SW480 (cell line): ENCODE measurements at places on chromosomes 13 and 19.

GRCh38 chr19:49145573-49146407 is 9.4 kb downstream of the HRC start:
- DNase-seq: peak; percentile 67

DNA sequence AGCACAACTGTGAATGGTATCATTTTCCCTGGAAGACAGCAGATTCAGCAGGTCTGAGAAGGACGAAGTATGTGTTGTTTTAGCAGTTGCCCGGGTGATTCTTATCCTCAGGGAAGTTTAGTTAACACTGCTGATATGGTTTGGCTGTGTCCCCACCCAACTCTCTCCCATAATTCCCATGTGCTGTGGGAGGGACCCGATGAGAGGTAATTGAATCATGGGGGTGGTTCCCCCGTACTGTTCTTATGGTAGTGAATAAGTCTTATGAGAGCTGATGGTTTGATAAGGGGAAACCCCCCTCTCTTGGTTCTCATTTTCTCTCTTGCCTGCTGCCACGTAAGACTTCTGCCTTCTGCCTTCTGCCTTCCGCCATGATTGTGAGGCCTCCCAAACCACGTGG is 81.0 kb upstream of the UBAC2 start:
- DNase-seq: no peak

- no peak for DNase-seq
These were observed 1175.8 kb upstream of the MIR17HG start for GRCh38 chr13:90171649-90172048.

- no peak for DNase-seq
These were observed 146.3 kb upstream of the ZNF536 start for GRCh38 chr19:30225676-30226463.

DNA sequence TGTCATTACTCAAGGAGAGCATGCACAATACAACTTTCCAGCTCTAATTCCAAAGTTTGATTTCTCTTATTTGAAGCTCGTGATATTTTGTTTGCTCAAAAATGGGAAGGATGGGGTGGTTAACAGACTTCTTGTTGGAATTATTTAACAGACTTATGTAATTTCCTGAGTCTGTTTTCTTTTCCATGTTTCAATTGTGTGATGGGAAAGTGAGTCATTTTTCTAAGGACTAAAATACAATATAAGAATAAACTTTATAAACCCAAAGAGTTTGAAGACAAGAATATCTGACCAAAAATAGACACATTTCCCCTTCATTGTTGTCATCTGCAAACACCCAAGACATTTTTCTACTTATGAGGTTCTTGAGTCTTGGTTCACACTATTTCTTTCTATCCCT is 211.8 kb upstream of the SLITRK5 start:
- DNase-seq: no peak

- DNase-seq: no peak
These were observed 51.3 kb upstream of the NFIC start for GRCh38 chr19:3314962-3315675.

DNA sequence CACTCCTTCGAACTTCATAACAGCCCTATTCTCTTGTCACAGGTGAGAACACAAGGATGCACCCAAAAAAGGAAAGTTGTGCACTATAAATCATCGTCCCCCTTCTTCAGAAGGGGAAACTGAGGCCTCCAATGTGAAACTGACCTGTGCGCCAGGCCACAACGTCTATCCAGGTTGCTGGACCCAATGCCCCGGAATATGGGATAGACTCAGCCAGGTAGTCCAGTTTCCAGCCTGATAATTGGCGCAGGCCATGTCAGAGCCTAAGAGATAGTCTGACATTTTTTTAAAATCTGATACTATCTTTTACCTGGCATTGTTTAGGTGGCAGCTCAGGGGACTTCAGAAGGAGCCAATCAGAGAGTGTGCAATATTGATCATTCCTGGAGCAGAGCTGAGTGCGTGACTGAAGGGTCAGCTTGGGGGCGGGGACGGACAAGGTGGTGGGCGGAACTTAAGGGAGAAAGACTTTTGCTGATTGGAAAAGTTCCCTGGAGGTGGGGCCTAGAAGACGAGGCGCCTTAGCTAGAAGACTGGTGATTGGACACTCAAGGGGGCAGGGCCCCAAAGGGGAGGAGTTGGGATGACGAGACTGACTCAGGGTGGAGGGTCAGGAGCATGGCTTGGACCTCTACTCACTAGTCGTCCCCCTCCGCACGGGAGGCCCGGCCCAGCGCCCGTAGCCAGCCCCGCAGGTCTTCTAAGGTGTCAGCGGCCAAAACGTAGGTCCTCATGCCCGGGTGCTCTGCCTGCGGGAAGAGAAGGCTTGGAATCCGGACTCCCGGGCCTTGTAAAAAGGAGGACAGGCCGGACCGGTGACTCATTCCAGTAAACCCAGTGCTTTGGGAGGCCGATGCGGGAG is 8.5 kb downstream of the PLEKHA4 start:
- DNase-seq: no peak

DNA sequence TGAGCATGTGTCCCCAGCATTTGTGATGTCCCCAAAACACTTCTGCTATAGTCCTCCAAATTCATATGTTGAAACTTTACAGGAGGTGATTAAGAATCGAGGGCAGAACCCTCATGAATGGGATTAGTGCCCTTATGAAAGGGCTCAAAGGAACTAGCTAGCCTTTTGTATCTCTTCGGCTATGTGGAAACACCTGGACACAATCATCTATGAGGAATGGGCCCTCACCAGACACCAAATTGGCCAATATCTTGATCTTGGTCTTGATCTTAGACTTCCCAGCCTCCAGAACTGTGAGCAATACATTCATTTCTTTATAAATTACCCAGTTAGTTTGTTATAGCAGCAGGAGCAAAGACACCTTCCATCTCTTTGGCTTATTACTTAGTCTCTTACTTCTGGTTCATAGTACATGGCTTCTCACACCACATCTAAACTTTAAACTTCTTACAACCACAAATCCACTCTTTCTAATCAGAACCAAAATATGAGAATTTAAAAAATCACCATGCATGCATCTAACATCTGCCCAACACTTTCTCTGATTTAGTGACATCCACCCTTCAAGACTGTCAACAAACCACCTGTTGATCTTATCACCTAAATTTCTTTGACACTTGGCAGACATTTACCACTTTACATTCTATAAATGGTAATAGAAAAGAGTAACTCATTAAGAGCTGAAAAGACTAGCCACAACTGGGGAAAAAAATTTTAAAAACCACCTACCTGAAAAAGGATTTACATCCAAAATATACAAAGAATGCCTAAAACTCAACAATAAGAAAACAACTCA is 6.7 kb upstream of the SERPINE3 start:
- DNase-seq: no peak
